A549 treated with Hydrocortisone at 1 μM for 4 hours (cell line): ENCODE measurements at places on chromosomes 3 and 15. TPM values are rescaled to one million over a fixed set of nuclear protein-coding genes. Genes with fewer than 3 reads are reported as not detected.

DNAH12 gene
- total RNA-seq = 0.01 to 0.10 TPM (median 0.05 TPM) in 5 replicates

CCR9 gene
- 0.03 TPM in 1 of 5 replicates, not detected in the others for total RNA-seq

CHRFAM7A gene
- total RNA-seq = 5.2 to 7.9 TPM (median 7.1 TPM) in 5 replicates

MYNN gene
- 8.7 to 10.7 TPM (median 9.5 TPM) in 5 replicates for total RNA-seq

A4GNT gene
- total RNA-seq = not detected in 5 replicates

MEIS2 gene
- total RNA-seq = 7.3 to 12.0 TPM (median 8.5 TPM) in 5 replicates

PYGO1 gene
- 6.0 to 7.7 TPM (median 7.1 TPM) in 5 replicates for total RNA-seq

AGTR1 gene
- 0.32 to 0.77 TPM (median 0.59 TPM) in 5 replicates for total RNA-seq

NMB gene
- total RNA-seq = 11.4 to 25.0 TPM (median 22.7 TPM) in 5 replicates

SLC24A5 gene
- total RNA-seq = not detected in 5 replicates

SNTN gene
- total RNA-seq = not detected in 5 replicates

TEX55 gene
- not detected in 5 replicates for total RNA-seq

ISLR gene
- 0.22 to 0.50 TPM (median 0.36 TPM) in 5 replicates for total RNA-seq

MINDY4B gene
- total RNA-seq = not detected in 5 replicates

IL17RD gene
- 0.54 to 1.4 TPM (median 1.1 TPM) in 5 replicates for total RNA-seq

C3orf20 gene
- 0.08 TPM in 1 of 5 replicates, not detected in the others for total RNA-seq

EPHA6 gene
- 0.08 to 0.14 TPM (median 0.13 TPM) in 5 replicates for total RNA-seq

SIDT1 gene
- total RNA-seq = 0.46 to 0.60 TPM (median 0.54 TPM) in 5 replicates

ARL8B gene
- total RNA-seq = 62.3 to 68.3 TPM (median 65.5 TPM) in 5 replicates

CCDC54 gene
- not detected in 5 replicates for total RNA-seq

ATRIP gene
- total RNA-seq = 8.6 to 10.4 TPM (median 9.2 TPM) in 5 replicates

CFAP100 gene
- not detected in 5 replicates for total RNA-seq

CACNA1D gene
- 0.47 to 1.3 TPM (median 0.83 TPM) in 5 replicates for total RNA-seq

EPHA3 gene
- total RNA-seq = not detected in 5 replicates
